Naive thymus-derived CD4-positive, alpha-beta T cell (primary cell): ENCODE measurements at places on chromosomes 2 and 18. TPM values are rescaled to one million over a fixed set of nuclear protein-coding genes. Genes with fewer than 3 reads are reported as not detected.

The ANKRD30B gene
- total RNA-seq: not detected

The CNRIP1 gene
- total RNA-seq: 0.78 TPM

The CPLX4 gene
- not detected for total RNA-seq

The ABCG5 gene
- total RNA-seq: not detected

The TMEFF2 gene
- total RNA-seq: not detected

The TTL gene
- total RNA-seq: 14.8 TPM

The TNFRSF11A gene
- total RNA-seq: 3.2 TPM

The RAD51AP2 gene
- total RNA-seq: not detected

The DOK6 gene
- total RNA-seq: not detected in 2 replicates

The DPP10 gene
- total RNA-seq: not detected

The MPP4 gene
- total RNA-seq: 0.12 TPM in 1 of 2 replicates, not detected in the other

The CYRIA gene
- total RNA-seq: 7.9 TPM

The SOCS6 gene
- total RNA-seq: 2.3 TPM

The NYAP2 gene
- total RNA-seq: 0.17 TPM

The LIMS2 gene
- total RNA-seq: 10.0 TPM

The HSPD1 gene
- 128 TPM for total RNA-seq

The CPS1 gene
- not detected for total RNA-seq

The REG1B gene
- not detected for total RNA-seq

The UGT1A5 gene
- not detected for total RNA-seq

The FRZB gene
- not detected for total RNA-seq

The AKAIN1 gene
- not detected for total RNA-seq

The CTAGE1 gene
- not detected for total RNA-seq

The LGALSL gene
- not detected for total RNA-seq

The IRS1 gene
- total RNA-seq: 7.1 TPM

The DPYSL5 gene
- total RNA-seq: not detected

The C2orf76 gene
- total RNA-seq: 9.2 TPM

The SPP2 gene
- not detected for total RNA-seq
